ENCODE measurements at places on chromosomes 2 and 18.

- DNase-seq = no peak
These were observed at the start of gene C2orf80 for GRCh38 chr2:208189810-208190503. Gene C2orf80, minus strand, starts transcription at chr2:208190030. Its CDS starts 3,044 bp downstream, at chr2:208186986.

DNA sequence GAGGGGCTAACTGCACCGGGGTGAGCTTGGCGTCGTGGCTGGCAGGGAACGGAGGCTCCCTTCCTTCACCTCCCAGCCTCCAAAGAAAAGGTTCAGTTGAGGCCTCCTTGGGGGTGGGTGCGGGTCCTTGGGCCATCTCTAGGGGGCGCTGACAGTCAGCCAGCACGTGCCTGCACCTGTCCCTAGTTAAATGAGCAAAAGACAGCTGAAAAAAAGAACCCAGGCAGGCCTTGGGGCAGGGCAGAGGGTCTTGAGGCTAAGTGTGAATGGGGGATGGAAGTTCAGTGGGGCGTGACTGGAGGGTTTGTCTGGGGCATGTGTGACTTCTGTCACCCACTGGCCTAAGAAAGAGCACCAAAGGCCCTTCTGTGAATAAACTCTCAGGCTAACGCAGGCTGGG is 56.4 kb downstream of the ZFP36L2 start:
- DNase-seq = peak; percentile 60

GRCh38 chr2:99864561-99865553 is 277.5 kb downstream of the AFF3 start:
- DNase-seq = no peak

DNA sequence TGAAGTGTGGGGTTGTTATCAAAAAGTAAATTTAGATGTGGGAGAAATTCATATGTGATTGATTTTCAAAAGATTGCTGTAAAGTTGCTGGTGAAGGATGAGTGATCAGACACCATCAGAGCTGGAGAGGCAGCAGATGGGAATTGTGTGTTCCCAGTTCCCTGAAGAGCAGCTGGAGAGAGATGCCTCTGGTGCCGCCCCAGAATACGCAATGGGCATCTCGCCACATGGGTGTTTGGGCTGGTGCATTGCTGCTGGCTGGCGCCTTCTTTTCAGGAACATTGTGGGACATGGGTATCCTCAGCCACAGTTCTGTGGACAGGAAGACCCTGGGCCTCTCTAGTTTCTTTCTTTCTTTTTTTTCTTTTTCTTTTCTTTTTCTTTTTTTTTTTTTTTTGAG is 11.9 kb downstream of the ATG4B start:
- DNase-seq = no peak

DNA sequence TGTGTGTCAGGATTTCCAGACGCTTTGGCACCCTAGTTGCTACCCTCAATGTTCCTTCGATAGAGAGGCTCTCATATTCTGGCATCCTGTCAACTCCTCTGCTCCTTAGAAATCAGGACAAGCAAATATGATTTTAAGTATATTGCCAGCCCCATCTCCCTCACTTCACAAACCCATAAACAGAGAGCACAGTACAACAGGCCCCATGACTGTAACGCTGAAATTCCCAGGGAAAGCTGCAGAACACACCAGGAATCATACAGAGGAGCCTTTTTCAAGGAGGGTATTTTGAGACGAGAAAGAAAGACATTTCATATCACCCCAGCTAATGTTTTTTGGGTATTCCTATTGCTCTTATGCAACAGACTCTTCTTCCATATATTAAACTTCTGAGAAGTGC is 162.9 kb downstream of the NAPG start:
- no peak for DNase-seq

- no peak for DNase-seq
These were observed 101.4 kb downstream of the NFATC1 start for GRCh38 chr18:79496978-79497637.

- no peak for DNase-seq
These were observed 46.8 kb upstream of the PLA2R1 start for GRCh38 chr2:160109243-160109642.

GRCh38 chr18:11215216-11215615 is 65.8 kb upstream of the PIEZO2 start:
- no peak for DNase-seq

GRCh38 chr18:34480162-34480700 is 229.9 kb upstream of the DTNA start:
- DNase-seq = no peak

GRCh38 chr2:189556526-189556925 is 24.1 kb downstream of the SLC40A1 start:
- DNase-seq = no peak

DNA sequence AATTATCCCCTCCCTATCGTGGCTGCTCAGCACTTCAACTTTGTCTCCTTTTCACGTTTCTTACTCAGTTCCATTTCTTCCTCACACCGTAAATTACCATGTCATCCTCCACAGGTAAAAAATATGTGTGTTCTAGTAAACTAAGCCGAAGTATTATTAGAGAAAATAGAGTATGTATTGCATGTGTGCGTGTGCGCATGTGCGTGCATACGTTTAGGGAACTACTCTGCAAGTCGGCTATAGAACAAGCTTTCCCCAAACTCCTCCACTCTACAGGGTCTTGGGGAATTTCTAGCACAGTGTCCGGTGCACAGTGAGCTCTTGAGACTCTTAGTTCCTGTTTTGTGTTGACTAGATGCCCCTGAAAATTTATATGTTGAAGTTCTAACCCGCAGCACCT is 9.1 kb upstream of the RAX start:
- DNase-seq = no peak

DNA sequence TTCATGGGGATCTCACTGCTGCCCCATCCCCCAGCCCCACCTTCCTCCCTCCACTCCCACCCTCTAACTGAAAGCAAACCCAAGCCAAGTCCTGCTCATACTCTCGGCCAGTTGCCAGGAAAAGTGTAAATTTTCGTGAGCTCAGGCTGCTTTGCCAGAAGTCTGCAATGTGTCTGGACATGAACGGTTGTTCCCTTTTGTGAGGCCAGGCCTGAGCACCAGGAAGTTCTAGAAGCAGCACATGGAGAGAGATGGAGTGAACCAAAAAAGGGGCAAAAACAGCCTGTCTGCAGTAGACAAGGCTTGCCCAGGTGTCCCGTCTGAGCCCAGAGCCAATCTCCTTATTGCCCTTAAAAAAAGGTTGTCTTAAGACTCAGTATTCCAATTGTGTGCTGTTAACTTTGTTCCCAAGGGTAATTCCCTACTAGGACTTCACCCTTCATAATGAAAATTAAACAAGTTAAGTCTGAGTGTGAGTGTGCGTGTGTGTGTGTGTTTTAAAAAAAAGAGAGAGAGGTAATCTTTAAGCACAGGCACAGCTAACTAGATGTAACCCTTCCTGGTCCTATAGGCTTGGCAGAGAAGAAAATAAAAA is 247.1 kb downstream of the BCL11A start:
- no peak for DNase-seq

GRCh38 chr18:14104906-14105748 is 27.1 kb downstream of the ZNF519 start:
- DNase-seq = no peak

DNA sequence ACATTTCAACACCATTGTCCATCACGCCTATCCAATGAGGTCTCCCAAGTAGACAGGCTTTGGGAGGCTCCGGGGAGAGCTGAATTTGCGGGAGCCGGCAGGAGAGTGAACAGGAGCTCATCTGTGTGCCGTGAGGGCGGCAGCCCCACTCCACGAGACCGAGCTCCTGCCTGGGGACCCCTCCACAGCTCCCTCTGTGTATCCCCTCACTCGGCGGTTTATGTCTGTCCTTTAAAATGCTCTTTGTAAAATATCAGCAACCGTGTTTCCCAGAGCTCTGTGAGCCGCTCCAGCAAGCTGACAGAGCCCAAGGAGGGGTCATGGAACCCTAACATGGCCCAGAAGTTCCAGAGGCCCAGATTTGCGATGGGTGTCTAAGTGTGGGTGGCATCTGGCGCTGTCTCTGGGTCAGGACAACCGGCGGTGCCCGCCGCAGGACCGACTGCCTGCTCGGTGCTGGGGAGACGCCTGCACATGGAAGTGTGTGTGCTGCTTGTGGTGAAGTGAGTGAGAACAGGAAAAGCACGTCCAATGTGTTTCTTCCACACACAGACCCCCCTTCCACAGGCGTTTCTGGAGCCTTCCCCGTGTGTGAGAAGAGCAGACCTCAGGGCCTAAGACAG is 34.8 kb downstream of the SLC66A2 start:
- no peak for DNase-seq

DNA sequence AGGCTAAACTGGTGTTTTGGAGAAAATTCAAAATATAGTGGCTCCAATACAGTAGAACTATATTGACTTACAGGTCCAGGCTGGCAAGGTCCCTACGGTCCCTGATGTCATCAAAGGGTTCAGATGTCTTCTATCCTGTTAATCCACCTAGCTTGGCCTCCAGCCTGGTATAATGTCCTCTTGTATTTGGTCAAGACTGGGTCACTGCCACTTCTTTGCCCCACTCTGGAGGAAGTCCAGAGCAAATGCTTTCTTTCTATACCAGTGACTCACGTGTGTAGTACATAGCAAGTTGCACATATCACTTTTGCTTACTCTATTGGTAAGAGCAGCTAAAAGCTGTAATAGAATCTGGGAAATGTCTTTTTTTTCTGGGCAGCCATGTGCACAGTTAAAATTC is 80.8 kb downstream of the LCLAT1 start:
- DNase-seq = no peak

GRCh38 chr18:34528177-34528576 is 181.9 kb upstream of the DTNA start:
- no peak for DNase-seq

- DNase-seq = no peak
These were observed 333.7 kb downstream of the RND3 start for GRCh38 chr2:150153646-150154307.

DNA sequence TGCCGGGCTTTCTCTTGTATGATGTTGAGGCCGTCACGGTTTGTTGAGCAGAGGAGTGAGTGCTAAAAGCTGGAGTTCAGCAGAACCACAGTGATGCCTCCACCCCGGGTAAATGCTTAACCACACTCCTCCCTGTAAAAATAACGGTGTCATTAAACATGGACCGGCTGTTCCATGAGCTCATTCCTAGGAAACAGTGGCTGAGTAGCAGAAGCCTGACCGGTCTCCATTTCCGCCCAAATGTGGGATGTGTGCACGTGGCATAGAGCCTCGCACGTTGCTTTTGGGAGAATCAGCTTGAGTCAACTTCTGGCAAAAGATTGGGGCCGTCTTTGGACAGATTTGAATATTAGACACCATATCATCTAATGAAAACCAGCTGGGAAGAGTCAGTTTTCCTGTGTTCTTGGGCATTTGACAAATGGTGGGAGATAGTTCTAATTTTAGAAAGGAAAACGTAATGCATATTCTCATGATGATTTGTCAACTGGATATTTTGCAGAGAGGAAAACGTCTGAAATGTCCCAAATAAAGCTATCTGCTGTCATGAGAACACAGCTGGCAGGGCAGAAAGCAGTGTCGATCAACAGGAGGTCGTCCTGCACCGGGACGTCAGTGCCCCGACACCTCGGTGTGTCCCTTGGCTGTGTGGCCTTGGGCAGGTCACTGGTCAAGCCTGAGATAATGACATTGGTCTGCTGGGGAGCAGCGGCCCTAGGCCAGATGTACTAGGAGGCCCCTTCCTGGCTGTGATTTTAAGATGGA is 42.4 kb downstream of the LRRFIP1 start:
- no peak for DNase-seq

GRCh38 chr2:220531216-220531615 is 903.8 kb downstream of the SLC4A3 start:
- DNase-seq = no peak

DNA sequence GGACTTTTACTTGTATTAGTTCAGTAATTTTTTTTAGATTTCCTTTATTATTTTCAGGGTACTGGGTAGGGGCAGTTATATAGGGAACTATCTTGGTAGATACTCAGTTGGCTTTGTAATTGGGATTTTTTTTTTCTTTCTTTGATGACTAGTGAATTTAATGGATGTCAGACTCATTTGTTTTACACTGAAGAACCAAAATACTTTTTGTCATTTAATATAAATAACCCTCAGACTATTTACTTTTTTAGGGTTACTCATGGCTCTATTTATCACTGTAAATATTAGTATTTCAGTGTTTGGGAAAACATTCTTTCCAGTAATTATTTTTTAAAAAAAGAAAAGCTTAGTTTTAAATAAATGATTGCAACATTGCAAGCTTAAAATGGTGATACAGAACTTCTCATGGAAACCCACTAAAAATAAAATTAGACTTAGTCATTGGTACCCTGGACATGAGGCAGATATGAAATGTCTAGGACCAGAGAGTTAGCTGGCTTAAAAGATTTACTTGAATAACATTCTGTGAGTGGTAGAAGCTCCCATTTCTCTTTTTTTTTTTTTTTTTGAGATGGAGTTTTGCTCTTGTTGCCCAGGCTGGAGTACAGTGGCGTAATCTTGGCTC is 74.4 kb upstream of the CYP20A1 start:
- no peak for DNase-seq

All from activated T-helper 2 cell treated with anti-CD3 and anti-CD28 coated beads, Interferon-gamma antibody, Interleukin-2, Interleukin-4, amounts not matched to agents 10 μg/mL and 5 μg/mL and 100 μg/mL, durations not matched to agents 14 hours and 24 hours and 36 hours (primary cell).